Naive thymus-derived CD8-positive, alpha-beta T cell (primary cell): ENCODE measurements at places on chromosomes 7 and 10.

DNA sequence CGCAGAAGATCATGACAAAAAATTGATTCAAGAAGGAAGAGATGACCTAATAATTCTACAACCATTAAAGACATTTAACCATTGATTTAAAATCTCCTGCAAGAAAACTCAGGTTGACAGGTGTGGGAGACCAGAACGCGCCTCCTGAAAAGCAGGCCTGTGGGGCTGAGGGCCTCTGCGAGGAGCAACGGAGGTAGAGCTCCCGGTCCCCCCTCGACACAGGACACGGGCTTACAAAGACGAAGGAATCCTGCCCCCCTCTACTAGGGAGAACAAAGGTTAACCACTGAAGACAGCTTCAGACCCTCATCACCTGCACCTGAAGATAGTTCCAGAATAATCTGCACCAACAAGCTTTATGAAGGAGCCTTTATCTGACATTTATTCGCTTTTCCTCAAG lies 55.9 kb upstream of the INPP5A start:
- no peak for DNase-seq

DNA sequence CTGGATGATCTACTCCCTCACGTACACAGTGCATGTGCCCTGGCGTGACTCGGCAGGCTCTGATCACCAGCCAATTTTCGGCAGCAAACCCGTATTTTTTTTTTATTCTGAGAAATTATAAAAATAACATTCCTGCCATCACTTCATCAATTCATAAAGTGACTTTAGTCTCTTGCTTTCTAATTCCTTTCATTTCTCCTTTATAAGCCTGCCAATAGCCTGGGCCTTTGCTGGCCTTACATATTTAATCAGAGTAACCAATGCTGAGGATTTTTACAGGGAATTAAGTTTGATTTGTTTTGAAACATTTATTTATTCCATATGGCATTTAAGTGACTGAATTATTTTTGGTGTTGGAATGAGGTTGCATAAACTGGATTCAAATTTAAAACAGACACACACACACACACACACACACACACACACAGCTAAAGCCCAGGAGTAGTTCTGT lies 140.8 kb downstream of the ETV1 start:
- DNase-seq = no peak

DNA sequence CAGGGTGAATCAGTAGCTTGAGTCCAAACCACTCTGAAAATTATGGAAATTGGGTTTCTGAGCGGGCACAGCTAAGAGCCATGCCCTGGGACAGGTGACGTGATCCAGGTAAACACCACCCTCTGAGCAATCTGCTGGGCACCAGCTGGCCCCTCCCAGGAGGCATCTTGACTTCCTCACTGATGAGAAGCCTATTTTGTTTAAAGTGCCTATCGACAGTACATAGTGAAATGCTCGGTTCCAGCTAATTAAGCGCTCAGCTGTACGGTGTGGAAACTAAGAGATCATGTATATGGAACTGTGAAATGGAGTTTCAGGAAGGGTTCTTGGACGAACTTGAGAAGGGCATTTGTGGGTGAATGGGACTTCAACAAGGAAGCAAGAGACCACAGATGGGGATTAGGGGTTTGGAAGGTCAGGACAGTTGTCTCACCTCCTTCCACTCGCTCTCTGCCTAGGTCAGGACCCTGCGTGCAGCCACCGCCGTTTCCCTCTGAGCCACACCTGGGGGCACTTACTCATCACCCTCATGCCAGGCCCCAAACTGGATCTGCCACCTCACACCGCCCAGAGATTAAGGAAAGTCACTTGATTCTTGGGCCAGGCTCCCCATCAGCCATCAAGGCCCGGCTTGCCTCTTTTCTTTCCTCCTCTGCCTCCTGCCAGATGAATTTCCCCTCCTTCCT lies 3.2 kb downstream of the ITPRIP start:
- DNase-seq = no peak

- DNase-seq = no peak
Measured at GRCh38 chr7:106054156-106054910, 57.8 kb downstream of the SYPL1 start.

DNA sequence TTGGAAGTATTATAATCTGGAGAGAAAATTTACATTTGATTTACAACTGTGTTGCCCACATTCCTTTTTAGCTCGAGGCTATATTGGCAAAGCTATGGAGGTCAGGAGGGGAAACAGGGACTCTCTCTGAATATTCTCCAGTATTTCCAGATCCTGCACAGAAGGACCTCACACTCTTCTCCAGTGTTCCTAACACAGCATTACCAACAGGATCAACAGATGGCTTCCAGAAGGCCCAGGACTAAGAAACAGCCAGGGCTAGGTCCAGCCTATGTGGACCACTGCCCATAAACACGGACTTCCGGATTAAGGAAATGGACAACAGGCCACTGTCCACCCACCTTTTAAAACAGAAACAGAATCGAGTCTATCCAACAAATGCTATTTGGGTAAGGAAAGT lies 65.3 kb downstream of the CHCHD3 start:
- no peak for DNase-seq
